ENCODE measurements at places on chromosomes 5 and 9.

DNA sequence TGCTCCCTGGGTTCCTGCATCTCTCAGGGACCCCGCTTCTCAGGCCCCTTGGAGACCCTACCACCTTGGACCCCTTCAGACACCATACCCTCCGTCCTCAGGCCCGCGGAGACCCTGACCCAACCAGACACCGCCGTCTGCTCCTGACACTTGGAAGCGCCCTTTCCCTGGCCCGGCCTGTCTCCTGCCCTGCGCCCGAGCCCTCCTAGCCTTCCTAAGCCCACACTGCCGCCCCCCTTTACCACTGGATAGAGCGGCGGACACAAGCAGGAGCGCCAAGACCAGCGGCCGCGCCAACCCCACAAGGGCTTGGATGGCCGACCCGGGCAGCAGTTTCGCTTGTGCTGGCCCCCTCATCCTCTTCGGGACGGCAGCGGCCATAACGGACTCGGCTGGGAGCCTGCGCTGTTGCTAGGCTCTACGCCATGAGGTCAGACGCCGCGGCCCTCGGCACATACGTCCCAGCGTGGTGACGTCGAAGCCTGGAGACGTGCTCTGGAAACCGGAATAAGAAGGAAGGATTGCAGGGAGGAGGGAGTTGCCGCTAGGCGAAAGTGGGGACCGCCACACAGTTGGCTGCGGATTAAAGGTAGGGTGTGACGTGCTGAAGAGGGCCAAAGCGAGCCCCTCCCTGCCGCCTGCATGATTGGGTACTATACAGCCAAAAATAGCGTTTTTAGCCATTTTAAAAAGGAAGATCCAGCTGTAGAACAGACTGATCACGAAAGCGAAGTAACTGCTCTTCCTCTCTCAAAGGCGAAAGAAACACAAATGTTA, at the start of gene C5orf15:
TSS of gene C5orf15 (minus strand) at position 422 of the 777 bp plus-strand sequence. CDS start at position 381, 41 bp downstream.
- H3K4me1 ChIP-seq = peaks cover 8% of the 10 kb centered on the region
- peak within 1 kb of the TSS; percentile 81 for H3K4me3 ChIP-seq
- peaks cover 35% of the 10 kb centered on the region for H3K36me3 ChIP-seq
- peak; percentile 90 for DNase-seq

- no peak for DNase-seq
- H3K27me3 ChIP-seq = no peaks in the 10 kb centered on the region
- peaks cover 54% of the 10 kb centered on the region for H3K4me1 ChIP-seq
- peaks cover 18% of the 10 kb centered on the region for H3K36me3 ChIP-seq
- peak overlapping the region; percentile 99 for H3K27ac ChIP-seq
Measured at GRCh38 chr9:38017885-38018186, 51.2 kb downstream of the SHB start.

- H3K4me1 ChIP-seq = peaks cover 7% of the 10 kb centered on the region
- no peaks in the 10 kb centered on the region for H3K27me3 ChIP-seq
- no peak overlapping the region for H3K4me3 ChIP-seq
- DNase-seq = no peak
Measured at GRCh38 chr5:72949481-72949880, 6.4 kb upstream of the FCHO2 start.

GRCh38 chr5:134149571-134150303, 27.0 kb downstream of the SKP1 start:
- DNase-seq = no peak
- H3K36me3 ChIP-seq = peaks cover 69% of the 10 kb centered on the region
- H3K27ac ChIP-seq = no peak overlapping the region
- H3K4me1 ChIP-seq = no peaks in the 10 kb centered on the region
- no peak overlapping the region for H3K4me3 ChIP-seq

DNA sequence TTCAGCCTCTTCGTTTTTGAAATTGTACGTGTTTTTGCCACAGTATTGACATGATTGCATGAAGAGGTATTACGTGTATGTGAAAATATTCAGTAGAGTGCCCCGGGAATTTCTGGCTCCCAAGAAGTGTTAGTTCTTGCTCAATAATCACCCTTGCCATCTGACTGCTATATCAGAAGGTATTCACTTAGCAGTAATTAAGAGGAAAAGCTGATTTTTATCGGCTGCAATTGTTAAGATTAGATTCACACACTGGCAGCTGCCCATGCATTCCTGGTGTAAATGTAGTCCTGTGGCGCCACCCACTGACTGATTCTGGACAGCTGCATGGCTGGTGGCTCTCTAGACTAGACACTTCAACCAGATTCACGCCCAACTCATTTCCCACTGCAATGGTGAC, 440.1 kb upstream of the ADAMTS16 start:
- 0 out of 2 replicates have a peak, but pooled peaks cover 4% of the 10 kb centered on the region for H3K4me1 ChIP-seq
- no peak overlapping the region for H3K27ac ChIP-seq
- no peak overlapping the region for H3K4me3 ChIP-seq
- peak; percentile 8 for DNase-seq
- H3K36me3 ChIP-seq = no peaks in the 10 kb centered on the region

DNA sequence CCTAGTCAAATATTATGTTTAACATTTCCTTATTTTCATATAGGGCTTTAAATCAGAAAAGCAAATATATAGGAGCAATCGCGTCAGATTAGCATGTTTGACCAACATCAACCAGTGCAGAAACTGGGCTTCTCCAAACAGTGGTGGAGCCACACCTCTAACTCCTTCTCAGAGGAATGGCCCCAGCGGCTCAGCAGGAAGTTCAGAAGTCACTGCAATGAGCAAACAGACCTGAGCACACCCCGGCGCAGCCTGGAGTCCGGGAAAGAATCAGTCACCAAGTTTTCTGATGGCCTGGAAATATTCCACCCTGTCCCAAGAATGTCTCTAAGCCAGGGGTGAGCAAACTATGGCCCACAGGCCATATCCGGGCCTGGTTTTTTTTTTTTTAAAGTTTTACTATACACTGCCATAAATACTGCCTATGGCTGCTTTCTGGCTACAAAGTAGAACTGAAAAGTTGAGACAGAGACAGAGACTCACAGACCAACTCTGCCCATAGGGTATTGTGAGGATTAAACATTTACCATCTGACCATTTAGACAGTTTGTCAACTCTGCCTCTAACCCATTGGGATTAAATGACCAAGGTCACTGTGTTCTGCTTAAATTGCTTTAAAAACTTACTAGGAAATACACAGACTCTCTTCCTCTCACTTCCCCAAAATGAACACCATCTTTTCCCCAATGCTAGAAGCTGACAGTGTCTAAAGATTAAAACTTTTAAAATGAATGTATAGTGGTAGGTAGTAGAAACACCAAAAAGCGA, 5.4 kb downstream of the GOLM1 start:
- no peak overlapping the region for H3K4me3 ChIP-seq
- no peak overlapping the region for H3K27ac ChIP-seq
- H3K36me3 ChIP-seq = no peaks in the 10 kb centered on the region
- H3K27me3 ChIP-seq = no peaks in the 10 kb centered on the region
- no peak for DNase-seq

DNA sequence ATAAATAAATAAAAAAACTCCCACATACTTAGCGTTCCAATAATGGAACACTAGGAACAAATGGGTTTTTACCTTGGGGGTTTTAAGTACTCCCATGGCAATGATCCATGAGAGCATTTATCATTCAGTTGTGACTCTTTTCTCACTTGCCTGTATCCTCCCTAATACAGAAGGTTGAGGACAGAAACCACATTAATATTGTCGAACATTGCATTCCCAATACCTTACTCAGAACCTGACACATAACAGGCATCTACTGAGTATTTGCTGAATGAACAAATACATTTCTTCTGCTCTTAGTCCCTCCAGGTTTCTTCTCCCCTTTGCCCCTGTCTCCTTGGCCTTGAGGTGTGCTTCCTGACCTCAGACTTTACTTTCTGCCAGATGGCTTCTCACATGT, 175.9 kb downstream of the CEMIP2 start:
- H3K36me3 ChIP-seq = no peaks in the 10 kb centered on the region
- H3K4me1 ChIP-seq = no peaks in the 10 kb centered on the region
- H3K4me3 ChIP-seq = no peak overlapping the region
- H3K27ac ChIP-seq = no peak overlapping the region
- no peak for DNase-seq
- peaks cover 6% of the 10 kb centered on the region for H3K27me3 ChIP-seq

- H3K4me3 ChIP-seq = no peak overlapping the region
- no peak overlapping the region for H3K27ac ChIP-seq
- DNase-seq = no peak
- no peaks in the 10 kb centered on the region for H3K36me3 ChIP-seq
- H3K27me3 ChIP-seq = no peaks in the 10 kb centered on the region
Measured at GRCh38 chr9:13324988-13325387, 45.5 kb upstream of the MPDZ start.

DNA sequence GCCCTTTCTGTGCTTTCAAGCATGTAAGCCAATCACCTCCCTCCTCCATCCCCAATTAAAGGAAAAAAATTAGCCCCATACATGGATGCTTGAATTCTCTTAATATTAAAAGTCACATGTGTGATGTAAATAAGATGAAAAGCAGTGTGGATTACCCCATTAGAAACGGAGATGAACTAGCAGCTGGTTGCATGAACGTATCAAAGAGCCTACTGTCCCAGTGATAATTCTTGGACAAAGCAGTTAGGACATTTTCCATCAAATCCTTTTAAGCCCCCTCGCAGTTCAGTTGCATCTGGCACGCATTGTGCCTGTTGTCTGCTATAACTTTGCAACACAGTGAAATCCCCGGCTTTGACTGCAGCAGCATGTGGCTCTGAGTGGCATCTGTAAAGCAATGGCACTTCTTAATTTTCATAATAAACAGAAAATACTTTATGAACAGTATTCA, 285.6 kb downstream of the FBXL7 start:
- DNase-seq = no peak
- no peaks in the 10 kb centered on the region for H3K27me3 ChIP-seq
- H3K36me3 ChIP-seq = no peaks in the 10 kb centered on the region
- no peaks in the 10 kb centered on the region for H3K4me1 ChIP-seq
- no peak overlapping the region for H3K4me3 ChIP-seq

DNA sequence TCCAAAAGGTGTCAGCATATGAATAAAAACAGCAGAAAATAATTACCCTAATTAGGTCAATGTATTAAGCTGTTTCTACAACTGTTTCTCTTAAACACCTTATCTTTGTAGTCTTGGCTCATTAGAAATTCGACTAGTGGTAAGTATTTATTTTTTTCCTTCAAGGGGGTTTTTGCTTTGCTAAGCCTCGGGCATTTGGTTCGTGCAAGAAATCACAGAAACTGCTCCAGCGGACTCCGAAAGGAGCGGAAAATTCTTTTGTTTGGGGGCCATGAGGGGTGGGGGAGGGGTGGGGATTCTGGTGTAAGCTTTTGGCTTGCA, 757 bp downstream of the ZBED3 start:
- no peaks in the 10 kb centered on the region for H3K4me1 ChIP-seq
- peak overlapping the region; percentile 66 for H3K4me3 ChIP-seq
- peak; percentile 88 for DNase-seq
- no peaks in the 10 kb centered on the region for H3K27me3 ChIP-seq
- H3K27ac ChIP-seq = peak overlapping the region; percentile 94

- H3K27me3 ChIP-seq = no peaks in the 10 kb centered on the region
- no peak overlapping the region for H3K27ac ChIP-seq
- H3K4me1 ChIP-seq = no peaks in the 10 kb centered on the region
- H3K36me3 ChIP-seq = no peaks in the 10 kb centered on the region
Measured at GRCh38 chr9:92971121-92971520, 23.8 kb downstream of the FGD3 start.

DNA sequence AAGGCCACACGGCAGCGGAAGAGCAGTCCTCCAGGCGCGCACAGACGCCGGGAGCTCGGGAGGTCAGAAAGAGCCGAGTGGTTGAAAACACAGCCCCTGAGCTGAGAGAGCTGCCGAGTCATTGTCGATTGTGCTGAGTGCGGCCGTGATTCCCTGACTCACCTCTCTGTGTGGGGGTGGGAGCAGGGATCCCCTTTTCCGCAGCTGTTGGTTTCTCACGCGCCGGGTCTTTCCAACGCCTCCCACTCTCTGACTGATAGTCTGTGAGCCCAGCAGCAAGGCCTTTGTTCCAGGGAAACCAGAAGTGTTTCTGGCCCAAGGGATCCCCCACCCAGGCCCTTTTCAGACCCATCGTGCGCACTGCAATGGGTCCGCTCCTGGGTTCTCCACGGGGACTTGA, 97.3 kb downstream of the MRPL36 start:
- H3K4me1 ChIP-seq = no peaks in the 10 kb centered on the region
- H3K27ac ChIP-seq = no peak overlapping the region
- DNase-seq = no peak
- no peaks in the 10 kb centered on the region for H3K36me3 ChIP-seq
